T follicular helper cell (primary cell): ENCODE measurements at places on chromosomes 3 and 15.

DNA sequence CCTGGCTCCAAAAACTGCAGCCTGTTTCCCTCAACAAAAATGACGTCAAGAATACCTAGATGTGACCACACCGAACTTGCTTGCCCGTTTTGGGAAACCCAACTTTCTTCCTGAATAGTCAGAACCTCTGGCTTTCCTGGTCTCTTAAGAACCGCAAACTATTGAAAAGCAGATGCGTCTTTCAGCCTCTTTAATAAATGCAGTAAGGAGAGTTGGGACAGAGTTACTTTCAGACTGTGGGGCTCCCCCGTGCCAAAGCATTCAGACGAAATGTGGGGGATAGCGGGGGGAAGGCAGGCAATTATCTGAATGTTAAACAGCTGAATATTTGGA, 1.2 kb upstream of the PROK2 start:
- no peak for DNase-seq

GRCh38 chr3:31399271-31399670, 133.5 kb upstream of the STT3B start:
- DNase-seq, result no peak

GRCh38 chr3:31186041-31186440, 291.6 kb upstream of the GADL1 start:
- DNase-seq, result no peak

DNA sequence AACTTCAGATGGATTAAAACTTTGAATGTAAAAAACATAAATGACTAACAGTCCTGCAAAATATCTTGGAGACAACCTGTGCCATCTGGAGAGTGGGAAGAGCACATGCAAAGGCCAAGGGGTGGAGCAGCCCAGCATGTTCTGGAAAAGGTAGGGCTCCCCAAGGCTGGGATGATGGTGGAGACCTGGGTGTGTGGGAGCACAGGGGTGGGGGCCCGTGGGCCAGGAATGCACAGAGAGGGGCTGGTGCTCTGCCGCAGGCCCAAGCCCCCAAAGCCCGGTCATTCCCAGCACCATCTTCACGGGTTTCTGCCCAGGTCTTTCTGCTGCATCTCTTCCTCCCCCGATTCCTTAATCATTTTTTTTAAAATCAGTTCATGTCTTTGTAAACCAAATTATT, 9.7 kb upstream of the GATA2 start:
- DNase-seq, result no peak

GRCh38 chr3:119808843-119809242, 26.9 kb downstream of the NR1I2 start:
- no peak for DNase-seq

DNA sequence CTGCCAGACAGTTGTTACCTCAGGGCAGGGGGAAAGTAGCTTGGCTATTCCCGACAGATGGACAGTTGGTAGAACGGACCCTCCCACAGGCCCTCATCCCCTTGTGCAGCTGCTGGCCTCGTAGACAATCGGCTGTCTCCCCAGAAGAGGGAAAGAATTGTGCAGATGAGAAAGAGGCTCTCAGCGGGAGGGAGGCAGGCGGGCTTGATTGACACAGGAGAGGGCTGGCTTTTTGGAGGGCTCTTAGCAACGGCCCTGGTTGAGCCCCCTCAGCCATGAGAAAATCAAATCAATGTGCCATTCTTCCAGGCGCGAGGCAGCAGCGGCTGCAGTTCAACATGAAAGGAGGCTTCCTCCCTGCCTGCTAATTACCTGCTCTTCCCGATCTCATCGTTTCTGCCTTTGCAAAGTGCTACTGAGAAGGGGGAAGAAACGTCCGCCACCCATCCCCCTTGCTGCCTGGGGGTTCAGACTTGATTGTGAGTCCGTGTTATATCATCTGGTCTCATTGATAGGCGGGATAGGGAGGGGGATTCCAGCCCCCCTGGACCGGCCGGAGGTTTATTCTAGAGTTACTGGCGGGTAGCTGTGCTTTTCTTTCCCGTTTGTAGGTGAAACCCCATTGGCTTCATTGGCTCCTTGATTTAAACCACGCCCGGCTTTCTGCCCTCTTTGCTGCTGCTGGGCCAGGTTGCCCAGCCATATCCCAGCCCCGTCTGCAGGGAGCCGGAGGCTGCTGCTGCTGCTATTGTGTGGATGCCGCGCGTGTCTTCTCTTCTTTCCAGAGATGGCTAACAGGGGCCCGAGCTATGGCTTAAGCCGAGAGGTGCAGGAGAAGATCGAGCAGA, at the start of gene TAGLN3:
Gene TAGLN3 (plus strand): TSS at position 287 of the 848 bp plus-strand sequence. CDS start 501 bp downstream, at position 788.
- DNase-seq, result no peak

DNA sequence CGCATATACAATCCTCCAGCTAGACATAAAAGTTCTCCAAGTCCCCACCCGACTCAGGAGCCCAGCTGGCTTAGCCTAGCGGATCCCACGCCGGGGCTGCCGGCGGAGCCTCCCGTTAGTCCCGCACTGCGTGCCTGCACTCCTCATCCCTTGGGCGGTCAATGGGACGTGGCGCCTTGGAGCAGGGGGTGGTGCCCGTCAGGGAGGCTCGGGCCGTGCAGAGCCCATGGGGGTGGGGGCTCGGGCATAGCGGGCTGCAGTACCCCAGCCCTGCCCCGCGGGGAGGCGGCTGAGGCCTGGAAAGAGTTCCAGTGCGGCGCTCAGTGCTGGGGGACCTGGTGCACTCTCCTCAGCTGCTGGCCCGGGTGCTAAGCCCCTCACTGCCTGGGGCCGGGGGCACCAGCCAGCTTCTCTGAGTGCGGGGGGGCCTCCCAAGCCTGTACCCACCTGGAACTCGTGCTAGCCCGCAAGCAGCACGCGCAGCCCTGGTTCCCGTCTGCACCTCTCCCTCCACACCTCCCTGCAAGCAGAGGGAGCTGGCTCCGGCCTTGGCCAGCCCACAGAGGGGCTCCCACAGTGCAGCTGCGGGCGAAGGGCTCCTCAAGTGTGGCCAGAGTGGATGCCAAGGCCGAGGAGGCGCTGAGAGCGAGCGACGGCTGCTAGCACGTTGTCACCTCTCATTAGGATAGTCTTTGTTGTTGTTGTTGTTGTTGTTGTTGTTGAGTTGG, 12.2 kb upstream of the CCDC50 start:
- DNase-seq, result no peak

- no peak for DNase-seq
These were observed 6.8 kb downstream of the GATM start for GRCh38 chr15:45371546-45371945.

GRCh38 chr3:124920718-124921117, 13.8 kb downstream of the MUC13 start:
- no peak for DNase-seq

DNA sequence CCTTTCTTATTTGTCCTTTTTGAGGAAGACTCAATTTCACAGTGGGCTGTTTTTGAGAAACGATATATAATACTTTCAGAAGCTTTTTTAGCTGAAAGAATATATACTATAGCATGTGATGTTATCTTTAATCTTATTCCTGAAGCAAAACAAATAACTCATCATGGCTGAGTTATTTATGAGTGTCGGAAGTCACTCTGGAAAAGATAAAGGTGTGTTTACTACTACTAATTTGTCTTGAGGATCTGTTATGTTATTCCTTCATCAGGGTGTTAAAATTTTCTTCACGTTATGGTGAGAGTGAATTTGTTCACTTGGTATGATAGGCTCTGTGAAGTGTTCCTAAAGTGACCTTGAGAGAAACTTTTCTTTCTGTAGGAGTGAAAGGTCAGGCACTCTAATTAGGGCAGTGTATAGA, 4.7 kb downstream of the TCF12 start:
- DNase-seq, result no peak

DNA sequence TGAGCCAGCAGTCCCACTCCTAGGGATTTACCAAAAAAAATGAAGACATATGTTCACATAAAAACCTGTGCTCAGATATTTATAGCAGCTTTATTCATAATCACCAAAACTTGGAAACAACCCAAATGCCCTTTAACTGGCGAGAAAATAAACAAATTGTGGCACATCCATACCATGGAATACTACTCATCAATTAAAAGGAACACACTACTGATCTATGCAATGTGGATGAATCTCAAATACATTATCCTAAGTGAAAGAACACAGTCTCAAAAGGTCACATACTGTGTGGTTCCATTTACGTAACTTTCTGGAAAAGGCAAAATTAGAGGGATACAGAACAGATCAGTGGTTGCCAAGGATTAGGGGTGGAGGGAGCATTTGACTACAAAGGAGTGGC, 394.5 kb downstream of the SHQ1 start:
- no peak for DNase-seq

DNA sequence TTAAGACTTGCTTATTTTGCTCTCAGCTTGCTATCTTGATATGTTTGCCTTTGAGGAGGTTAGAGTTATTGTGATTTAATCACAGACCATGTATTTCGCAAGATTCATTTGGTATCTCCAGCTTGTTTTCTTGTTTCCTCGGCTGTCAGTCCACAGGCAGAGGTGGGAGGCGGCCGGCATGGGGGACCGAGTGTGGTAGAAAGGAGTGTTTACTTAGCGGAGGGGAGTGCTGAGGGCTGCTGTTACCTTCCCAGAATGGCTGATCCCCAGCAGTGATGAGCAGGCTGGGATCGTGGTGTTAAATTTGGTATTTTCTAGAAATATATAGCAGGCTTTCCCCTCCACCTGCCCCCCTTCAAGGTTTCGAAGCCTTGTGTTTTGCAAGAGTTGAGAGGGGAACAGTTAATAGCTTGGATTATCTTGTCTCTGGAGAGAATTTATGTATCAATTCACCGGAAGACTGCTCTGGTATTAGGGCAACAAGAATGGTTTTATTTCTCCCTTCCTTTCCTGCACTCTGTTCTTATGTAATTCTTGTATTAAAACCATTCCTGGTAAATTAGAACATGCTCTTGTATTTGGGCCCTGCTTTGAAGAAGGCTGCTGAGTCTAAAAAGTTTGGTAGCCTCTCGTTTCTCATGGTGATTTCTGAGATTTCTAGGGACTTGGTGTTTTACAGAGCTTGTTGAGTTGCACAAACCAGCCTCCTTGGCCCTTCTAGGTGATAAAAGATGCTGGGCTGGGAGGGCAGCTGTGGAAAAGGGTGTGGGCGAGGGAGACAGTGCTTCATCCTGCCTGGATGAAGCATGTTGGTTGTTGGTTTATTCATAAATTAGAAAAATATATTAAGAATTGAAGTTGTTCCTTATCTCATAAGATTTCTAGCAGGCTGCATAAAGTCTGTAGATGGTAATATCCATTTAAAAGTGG, 151.4 kb downstream of the IGF1R start:
- no peak for DNase-seq

GRCh38 chr3:71436337-71436736, 147.2 kb downstream of the FOXP1 start:
- DNase-seq, result no peak

- no peak for DNase-seq
These were observed 78.4 kb downstream of the B3GNT5 start for GRCh38 chr3:183331498-183331897.

- DNase-seq, result no peak
These were observed 5.6 kb upstream of the SLC33A1 start for GRCh38 chr3:155859859-155860258.

DNA sequence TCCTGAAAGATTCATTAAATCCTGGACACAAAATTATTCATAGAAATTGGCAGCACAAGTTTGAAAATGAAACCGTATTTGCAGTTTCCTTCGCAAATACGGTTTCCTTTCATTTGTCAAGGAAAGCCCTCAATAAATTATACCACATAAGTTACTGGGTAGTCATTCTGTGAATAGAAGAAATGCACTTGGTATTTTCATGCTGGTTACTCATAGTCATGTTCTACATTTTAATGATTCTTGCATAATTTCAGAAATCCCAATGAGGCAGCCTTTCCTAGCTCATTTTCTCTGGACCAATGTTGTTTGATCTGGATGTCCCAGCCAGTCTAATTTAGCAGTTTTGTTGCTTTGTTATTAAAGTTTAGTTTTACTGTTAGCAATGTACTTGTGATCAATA, 43.2 kb downstream of the MINAR1 start:
- no peak for DNase-seq
